ENCODE measurements at places on chromosomes 2 and 18.

DNA sequence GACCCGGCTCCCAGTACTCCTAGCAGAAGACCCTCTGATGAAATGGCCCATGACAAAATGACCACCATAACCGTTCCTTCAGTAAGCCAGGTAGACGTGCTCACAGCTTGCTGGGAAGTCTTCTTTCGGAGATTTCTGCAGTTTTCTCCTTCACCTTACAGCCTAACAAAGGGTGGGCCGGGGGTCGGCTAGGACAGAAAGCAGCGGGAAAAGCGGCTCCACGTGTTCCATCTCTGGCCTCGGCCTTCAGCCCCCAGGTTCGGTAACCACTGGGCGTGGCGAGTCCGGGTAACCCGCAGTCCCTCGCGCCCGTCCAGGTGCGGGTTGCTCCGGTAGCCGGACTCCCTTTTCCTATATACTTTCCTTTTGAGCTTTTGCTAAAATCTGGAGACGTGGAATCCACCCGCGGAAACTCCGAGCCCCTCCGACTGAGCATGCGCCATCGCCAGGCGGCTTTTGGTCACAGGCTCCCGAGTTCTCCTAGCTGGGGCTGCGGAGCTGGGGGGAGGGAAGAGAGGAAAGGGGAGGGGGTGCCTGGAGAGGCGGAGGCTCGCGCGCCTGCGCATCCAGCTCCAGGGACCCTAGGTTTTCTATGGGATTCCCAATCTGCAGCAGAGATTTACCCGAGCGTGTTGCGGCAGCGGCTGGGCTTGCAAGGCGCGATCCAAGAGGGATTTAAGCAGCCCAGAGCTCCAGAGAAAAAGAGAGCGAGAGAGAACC is at the start of gene VSNL1:
VSNL1 (plus strand) TSS at position 604 of the 720 bp plus-strand sequence. CDS start 51,379 bp downstream, outside the sequence.
- no peak for DNase-seq

DNA sequence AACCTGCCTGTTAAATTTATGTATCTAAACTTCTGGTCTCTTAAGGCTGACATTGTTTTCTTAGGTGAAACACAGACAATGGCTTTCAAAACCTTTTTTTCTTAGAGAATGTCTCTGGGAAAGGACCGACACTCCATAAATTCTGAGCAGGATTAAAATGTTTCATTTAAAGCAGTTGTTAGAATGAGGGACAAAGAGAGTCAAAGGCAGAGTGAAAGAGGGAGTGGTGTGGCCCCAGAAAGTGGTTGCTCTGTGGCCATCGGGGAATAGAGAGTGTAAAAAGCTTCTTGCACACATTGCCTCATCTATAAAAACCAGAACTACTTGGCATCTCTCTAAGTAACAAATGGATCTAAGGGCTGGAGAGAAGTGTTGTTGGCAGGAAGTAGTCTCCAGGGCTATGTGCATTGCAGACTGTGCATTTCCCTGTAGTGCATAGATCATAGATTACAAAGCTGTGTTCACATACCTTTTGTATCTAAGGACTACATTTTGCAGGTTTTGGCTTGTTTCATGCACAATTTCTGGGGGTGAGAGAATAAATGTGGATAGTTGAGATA is 3.6 kb downstream of the RPRM start:
- no peak for DNase-seq

DNA sequence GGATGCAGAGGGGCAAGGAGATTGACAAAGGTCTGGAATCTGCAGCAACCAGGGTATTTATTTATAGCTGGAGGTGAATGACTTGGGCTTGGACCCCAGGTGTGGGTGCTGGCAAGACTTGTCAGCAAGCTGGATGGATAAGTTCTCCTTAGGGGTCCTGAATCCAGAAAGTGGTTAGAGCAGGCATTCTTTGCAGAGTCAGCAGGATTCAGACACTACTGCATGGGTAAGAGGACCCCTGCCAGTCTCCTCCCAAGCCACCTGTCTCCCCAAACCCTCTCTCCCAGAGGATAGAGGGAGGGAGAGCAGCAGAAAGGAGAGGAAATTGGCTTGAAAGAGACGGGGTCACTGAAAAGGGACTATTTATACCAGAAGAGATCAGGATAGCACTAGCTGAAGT is 89.5 kb downstream of the VAPA start:
- no peak for DNase-seq

DNA sequence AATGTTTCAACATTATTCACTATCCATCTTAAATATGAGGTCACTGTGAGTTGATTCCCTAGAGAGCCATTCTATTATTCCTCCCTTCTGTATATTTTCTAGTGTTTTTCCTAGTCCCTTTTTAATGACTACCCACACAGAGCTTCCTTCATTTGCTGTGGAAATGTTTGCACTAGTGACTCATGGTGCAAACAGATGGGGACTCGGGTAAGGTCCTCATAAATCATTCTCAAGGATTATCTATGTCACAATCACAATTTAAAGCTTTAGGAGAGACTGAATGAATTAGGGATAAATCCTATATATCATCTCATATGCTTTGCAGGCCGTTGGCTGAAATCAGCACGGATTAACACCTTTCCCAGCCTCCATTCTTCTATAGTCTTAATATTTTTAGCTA is 159.6 kb downstream of the DCC start:
- DNase-seq, result no peak

GRCh38 chr2:39118786-39119499 is 1.9 kb downstream of the SOS1 start:
- DNase-seq, result no peak

DNA sequence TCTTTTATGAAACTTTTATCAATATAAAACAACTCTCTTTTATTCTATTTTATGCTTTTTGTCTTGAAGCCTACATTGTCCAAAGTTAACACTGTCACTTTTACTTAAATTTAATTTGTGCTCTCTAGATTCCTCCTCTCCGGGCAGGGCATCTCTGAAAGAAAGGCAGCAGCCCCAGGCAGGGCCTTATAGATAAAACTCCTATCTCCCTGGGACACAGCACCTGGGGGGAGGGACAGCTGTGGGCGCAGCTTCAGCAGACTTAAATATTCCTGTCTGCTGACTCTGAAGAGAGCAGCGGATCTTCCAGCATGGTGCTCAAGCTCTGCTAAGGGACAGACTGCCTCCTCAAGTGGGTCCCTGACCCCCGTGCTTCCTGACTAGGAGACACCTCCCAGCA is 447.7 kb upstream of the FANCL start:
- DNase-seq, result no peak

GRCh38 chr18:57797209-57797651 is 5.9 kb downstream of the ATP8B1 start:
- DNase-seq, result no peak

- no peak for DNase-seq
Measured at GRCh38 chr18:55343396-55344073, 244.5 kb downstream of the TCF4 start.

GRCh38 chr2:46574457-46575355 is 95.3 kb downstream of the TMEM247 start:
- DNase-seq, result no peak

GRCh38 chr18:60693426-60693825 is 320.9 kb upstream of the MC4R start:
- DNase-seq, result no peak

DNA sequence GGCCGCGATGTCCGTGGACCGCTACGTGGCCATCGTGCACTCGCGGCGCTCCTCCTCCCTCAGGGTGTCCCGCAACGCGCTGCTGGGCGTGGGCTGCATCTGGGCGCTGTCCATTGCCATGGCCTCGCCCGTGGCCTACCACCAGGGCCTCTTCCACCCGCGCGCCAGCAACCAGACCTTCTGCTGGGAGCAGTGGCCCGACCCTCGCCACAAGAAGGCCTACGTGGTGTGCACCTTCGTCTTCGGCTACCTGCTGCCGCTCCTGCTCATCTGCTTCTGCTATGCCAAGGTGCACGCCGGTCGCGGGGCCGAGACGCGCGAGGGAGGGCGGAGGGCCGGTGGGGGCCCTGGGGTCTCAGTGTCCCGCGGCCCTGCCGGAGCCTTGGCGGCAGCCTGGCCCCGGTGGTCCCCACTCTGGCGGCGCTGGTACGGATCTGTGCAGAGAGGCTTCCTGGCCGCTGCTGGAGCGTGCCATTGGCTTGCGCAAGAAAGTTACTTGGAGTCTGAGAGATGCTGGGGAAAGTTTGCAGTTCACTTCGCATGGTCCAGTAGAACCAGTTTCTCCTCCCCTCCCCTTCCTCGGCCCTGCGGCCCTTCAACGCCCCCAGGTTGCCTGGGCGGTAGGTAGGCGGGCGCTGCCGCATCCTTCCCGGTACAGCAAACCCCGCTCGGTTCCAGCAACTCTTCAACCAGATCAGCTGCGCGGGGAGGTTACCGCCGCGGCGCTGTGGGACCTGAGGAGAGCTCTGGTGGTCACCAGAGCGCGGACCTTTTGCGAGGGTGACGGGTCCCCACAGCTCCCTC is 1.5 kb downstream of the GALR1 start:
- DNase-seq, result no peak

- DNase-seq, result no peak
Measured at GRCh38 chr2:10526281-10527000, 78.3 kb upstream of the ODC1 start.

DNA sequence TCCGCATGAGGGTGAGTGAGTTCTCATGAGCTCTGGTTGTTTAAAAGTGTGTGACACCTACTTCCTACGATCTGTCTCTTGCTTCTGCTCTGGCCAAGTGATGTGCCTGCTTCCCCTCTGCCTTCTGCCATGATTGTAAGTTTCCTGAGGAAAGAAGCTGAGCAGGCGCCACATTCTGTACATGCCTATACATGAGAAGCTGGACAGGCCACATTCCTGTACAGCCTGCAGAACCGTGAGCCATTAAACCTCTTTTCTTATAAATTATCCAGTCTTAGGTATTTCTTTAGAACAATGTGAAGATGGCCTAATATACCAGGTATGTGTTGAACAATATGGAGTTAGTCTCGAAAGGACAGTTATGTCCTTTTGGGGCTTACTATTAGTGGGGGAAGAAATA is 281.0 kb downstream of the ALK start:
- DNase-seq, result no peak

GRCh38 chr2:242038166-242038927 is 168.8 kb downstream of the RTP5 start:
- no peak for DNase-seq

DNA sequence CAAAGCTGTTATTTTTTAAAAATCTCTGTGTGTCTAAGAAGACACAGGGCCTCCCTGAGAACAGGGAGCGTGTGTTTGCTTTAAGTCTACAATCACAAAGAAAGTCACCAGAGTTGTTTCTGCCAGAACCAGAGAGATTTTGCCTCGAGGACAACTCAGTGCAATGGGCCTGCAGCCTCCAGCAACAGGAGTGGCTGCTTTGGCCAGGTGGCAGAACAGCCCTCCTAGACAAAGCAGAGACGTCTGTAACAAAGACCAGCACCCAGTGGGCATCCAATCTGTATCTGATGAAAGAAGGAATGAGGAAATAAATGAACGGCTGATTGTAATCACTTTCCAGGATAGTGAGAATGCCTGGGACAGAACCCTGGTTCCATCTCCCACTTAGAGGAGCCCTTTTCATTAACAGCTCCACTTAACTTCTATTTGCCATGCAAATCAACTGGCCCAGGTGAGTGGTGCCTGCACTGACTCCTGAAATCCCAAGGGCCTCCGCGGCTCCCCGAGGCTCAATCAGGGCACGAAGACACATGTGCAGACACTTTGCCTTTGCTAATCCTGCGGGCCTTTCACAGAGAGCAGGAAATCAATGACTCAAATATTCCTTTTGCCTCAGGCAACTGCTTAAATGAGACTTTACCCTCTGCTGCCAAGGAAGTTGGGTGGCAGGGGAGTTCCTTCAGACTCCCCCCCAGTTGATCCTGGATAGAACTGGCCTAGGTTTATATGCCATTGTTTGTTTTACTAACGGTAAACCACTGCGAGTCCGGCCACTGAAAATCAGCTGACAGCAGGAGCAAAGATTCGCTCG is 146.5 kb downstream of the CABLES1 start:
- no peak for DNase-seq

DNA sequence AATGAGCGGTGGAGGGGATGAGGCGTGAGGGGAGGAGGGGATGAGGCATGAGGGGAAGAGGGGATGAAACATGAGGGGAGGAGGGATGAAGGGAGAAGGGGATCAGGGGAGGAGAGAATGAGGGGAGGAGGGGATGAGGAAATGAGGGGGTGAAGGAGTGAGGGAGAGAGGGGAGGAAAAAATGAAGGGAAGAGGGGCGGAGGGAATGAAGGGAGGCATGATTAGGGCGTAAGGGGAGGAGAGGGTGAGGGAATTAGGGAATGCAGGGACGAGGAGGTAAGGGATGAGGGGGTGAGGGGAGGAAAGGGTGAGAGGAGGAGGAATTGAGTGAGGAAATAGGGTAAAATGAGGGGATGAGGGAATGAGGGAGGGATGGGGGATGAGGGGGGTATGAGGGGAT is 40.5 kb downstream of the AQP12A start:
- DNase-seq, result no peak

GRCh38 chr2:20470211-20470610 is 23.3 kb downstream of the RHOB start:
- DNase-seq, result no peak

- peak; percentile 44 for DNase-seq
Measured at GRCh38 chr2:152036611-152037469, 62.0 kb downstream of the CACNB4 start.

GRCh38 chr2:36387258-36387916 is 31.8 kb downstream of the CRIM1 start:
- DNase-seq, result peak; percentile 7

DNA sequence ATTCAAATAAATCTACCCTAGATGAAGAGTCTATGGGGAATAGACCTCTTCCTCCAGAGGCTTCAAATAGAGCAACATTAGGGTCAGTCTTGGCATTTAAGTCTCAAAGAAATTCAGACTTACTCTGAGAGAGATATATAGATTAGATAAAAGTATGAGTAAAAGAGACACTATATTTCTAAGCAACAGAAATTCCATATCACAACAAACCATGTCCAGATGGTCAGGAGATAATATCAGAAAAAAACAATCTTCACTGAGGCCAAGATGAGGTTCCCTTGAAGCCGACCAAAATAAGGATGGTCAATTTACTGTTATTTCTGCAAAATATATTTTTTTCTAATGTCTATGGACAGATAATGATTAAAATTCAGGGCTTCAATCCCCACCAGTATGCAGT is 89.1 kb upstream of the NOSTRIN start:
- DNase-seq, result no peak

- no peak for DNase-seq
Measured at GRCh38 chr18:49725809-49726674, 87.3 kb downstream of the ACAA2 start.

DNA sequence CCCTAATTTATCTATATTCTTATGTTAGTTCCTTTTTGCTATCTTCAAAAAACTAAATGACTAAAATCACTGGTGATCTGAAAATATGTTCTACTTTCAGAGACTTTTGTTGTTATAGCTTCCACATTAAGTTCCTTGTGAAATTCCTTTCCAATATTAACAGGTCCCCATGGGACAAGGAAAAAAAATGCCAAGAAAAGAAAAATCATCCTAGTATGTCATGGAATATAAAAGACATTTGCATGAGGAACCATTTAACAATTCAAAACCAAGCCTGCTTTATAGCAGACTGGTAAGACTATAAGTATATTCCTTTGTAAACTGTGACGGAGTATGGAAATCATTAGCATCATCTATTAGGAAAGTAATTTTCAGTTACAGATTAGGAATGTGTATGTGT is 48.1 kb downstream of the COBLL1 start:
- no peak for DNase-seq

DNA sequence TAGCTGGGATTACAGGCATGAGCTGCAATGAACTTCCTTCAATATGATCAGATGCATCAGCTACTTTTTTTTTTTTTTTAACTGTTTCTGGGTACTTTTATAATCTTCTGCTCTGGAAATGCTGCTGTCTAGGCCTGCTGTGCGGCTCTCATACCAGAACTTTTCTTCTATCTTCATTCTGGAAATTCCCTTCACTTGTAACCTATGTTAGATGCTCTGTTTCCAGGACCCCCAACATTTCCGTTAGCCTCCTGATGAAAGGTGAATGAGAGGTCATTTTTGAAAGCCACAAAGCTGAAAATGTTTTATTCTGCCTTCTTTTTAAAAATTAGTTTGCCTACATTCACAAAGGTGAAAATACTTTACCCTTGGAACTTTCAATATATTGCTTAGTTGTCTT is 8.6 kb downstream of the AGFG1 start:
- DNase-seq, result no peak
